ENCODE measurements at places on chromosomes 2 and 18.

DNA sequence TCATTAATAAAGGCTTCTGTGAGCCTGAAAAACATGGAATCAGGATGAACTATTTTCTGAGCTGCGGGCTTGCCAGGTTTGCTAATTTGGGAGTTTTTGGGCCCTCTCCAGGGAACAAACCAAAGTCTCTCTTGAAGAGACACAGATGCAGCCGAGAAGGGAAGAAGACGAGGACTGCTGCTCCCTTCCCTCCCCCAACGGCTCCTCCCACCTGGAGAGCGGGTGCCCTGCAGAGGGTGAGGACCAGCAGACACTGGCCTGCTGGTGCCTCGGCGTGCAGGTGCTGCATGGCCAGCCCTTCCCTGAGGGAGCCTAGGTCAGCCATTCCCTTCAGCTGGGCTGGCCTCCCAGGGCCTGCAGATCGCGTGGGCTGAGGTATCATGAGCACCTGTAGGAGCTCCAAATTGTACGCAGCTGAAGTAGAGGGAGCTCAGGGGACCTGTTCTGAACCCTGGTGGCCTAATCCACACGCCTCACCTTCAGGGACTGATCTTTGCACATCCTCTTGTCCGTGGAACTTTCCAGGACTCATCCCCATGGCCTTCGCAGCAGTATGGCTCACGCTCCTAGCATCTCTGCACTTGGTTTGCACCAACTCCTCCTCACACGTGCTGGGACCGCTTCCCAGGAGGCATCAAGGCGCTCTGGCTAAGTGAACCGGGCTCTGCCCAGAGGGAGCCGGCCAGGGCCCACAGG is 19.5 kb downstream of the EMX1 start:
- DNase-seq, result no peak

DNA sequence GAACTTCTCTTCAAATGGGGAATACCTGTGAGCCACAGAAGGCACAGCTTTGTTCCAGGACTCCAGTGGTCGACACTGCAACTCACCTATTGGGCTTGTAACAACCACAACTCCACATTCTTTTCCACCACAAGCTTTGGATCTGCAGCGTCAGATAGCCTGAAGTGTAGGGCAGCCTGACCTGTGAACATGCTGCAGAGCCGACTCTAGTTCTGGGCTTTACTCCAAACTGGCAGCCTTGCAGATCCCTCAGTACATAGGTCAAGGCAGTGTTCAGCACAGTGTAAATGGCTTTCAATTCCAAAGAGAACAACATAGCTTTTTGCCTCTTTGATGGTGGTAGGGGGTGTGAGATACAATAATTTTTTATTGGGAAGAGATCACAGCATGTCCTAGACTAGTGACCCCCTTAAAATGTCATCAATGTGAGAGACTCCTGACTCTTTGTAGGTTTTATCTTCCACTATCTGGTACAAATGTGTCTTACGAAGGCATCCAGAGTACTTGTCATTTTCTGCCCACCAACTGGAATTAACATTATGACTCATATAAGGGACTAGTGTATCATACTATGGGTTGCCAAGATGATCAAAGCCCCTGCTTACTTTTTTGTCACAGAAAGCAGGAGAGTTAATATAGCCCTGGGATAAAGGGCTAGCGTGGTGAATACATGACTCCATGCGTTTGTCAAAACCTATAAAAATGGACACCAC is 149.8 kb downstream of the COPS8 start:
- DNase-seq, result no peak

GRCh38 chr2:75211266-75211770 is 12.0 kb upstream of the TACR1 start:
- DNase-seq, result no peak

DNA sequence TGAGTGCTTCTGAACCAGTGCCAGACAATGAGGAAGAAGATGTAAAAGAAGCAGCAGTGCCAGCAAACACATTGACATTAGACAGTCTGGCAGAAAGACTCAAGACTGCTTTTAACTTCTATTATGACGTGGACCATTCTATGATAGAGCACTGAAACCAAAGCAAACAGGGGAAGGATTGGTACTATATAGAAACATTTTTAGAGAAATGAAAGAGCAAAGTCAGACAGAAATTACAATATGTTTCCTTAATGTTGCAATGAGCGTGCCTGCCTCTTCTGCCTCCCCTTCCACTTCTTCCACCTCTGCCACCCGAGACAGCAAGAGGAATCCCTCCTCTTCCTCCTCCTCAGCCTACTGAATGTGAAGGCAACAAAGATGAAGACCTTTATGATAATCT is 39.7 kb downstream of the DHX57 start:
- DNase-seq, result no peak

- DNase-seq, result no peak
Measured at GRCh38 chr2:115384399-115384798, 942.0 kb downstream of the DPP10 start.

DNA sequence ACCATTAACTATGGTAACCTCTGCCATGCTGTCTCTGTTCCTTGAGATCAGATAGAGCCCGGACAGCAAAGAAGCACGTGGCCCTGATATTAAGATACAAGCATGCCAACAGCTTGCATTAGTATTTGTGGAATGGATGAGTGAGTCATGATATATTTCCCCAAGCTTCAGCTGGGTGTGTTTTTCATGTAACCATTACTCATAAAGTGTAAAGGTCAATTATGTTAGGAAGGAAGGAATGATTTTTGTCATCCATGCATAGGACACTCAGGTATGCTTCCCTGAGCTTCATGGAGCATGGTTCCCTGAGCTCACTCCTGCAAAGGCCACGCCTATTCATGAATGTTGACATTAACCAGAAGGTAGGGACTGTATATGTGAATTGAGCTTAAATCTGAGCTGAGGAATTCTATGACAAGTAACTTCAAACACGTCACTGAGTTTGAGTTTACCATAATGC is 74.6 kb downstream of the ARL4C start:
- no peak for DNase-seq

GRCh38 chr2:54638774-54639187 is 84.7 kb upstream of the EML6 start:
- no peak for DNase-seq

DNA sequence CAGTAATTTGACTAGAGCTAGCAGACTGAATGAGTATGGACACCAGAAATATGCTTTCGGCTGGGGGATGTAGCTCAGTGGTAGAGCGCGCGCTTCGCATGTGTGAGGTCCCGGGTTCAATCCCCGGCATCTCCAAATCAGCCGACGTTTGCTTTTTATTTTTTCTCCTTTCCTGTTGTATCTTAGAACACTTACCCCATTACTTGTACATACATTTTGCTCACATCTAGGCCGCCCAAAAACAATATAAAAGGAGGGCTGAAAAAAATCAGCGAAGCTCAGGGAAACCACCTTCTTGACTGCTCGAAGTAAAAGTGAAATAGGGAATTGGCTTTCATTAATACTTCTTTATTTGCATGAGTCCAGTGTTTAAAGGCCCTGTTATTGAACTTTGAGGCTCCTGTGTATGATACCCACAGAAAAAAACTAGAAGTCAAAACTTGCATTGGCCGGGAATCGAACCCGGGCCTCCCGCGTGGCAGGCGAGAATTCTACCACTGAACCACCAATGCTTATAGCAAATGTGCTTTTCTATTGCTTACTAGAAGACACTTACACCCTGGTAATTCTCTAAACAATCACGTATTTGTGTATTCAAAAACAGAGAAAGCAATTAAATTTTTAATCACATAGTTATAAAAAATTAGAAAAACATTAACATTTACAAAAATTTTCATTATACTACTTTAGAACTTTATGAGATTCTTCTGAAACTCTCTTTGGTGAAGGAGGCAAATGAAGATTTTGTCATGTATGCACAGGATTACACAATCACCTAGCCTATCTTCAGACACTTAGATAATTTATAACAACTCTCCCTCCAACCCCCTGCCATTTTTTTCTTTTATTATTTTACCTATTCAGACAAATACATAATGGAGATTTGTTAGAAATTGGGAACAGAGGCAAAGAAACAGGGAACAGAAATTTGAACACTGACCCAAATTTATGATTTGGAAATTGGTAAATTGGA is 35.2 kb upstream of the GPD2 start:
- peak; percentile 58 for DNase-seq

DNA sequence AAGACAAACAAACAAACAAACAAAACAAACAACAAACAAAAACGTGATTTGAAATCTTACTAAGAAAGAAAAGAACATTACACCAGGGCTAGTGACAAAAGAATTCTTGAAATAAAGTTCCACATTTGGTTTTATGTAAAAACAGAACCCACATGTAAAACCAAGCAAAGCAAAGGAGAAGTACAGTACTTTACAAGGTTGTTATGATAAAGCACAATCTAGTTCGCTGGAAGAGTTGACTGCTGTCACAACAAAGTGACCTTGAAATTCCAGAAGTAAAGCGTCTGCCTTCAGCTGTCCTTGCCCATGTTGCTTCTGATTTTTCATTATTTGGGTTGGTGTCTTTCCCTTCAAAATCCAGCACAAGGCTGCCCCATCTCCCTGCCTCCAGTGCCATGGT is 94.8 kb upstream of the CYRIA start:
- DNase-seq, result no peak

DNA sequence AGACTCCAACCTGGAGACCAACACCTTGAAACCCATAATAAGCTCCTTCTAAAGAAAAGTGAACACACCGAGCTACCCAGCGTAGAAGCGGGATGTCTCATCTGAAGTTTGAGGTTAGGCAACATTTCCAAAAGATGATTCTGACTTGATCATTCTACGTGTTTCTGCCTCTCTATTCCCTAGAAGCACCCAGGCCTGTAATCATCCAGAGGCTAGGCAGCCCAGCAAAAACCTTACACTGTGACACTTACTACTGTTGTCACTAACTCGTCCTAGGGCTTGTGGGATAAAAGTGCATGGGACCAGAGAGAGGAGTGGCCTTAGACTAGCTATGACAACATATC is 1.4 kb downstream of the ZBTB14 start:
- DNase-seq, result no peak

DNA sequence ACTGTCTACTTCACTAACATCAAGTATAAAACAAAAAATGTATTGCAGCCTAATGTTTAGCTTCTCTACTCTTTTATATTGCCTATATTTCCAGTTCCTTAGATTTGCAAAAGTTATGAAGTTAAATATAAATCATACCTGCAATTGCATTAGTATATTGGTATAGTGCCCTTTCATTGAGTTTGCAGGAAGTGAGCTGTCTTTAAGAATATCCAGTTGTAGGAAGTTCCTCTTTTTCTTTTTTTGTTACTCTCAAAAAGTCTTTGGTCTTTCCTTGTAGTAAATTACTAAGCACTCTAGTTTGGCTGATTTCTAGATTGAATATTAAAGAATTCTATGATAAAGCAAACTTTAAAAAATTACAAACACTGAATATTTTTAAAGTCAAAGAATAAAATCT is 71.3 kb upstream of the FN1 start:
- no peak for DNase-seq

DNA sequence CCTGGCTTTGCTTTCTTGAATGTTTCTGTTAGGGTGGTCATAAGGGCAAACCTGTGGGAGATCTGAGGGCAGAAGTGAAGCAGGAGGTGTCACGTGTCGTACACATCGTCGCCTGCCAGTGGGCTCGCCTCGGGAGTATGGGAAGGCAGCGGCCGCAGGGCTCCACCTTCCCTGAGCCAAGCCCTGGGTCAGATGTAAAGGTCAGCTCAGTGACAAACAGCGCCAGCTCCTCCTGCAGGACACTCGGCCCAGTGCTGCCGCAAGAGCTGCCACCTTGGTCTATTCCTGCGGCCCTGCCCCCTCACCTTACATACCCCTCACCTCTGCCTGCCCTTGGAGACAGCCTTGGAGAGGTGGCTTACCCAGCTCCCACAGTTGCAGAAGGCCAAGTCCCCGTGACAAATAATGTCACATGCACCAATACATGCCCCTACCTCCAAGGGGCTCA is 64.2 kb downstream of the PSMG2 start:
- no peak for DNase-seq

DNA sequence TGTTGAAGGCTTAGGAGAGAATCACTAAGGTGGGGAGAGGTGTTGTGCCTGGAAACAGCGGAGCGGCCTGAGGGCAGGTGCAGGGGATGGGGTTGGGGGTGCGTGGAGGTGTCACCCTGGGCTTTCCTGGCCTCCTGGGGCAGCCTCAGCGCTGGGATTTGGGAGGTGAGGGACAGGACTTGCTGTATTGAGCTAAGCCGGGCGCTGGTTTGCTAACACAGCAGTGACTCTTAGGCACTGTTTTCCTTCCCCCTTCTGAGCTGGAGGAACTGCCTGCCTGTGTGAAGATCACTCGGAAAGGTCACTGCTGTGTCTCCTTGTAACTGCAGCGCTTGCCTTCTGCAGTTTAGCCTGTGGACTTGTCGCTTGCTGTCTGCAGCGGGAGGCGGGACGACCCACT is 21.2 kb downstream of the PRELID3A start:
- DNase-seq, result no peak

GRCh38 chr18:9758624-9759075 is 50.5 kb downstream of the RAB31 start:
- no peak for DNase-seq

DNA sequence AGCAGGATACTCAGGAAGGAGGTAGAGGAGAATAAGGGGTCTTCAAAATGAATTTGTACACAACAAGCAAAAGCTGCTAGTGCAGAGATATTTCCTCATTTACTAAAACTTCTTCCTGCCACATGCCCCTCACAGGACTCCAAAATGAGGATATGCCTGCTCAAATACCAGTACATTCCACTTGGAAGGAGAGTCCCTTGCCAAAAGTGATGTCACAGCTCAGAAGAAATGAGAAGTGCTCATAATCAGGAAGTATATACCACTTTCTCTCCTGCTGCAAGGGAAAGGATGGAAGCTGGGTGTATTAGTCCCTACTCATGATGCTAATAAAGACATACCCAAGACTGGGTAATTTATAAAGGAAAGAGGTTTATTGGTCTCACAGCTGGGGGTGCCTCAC is 87.7 kb upstream of the FSHR start:
- no peak for DNase-seq

DNA sequence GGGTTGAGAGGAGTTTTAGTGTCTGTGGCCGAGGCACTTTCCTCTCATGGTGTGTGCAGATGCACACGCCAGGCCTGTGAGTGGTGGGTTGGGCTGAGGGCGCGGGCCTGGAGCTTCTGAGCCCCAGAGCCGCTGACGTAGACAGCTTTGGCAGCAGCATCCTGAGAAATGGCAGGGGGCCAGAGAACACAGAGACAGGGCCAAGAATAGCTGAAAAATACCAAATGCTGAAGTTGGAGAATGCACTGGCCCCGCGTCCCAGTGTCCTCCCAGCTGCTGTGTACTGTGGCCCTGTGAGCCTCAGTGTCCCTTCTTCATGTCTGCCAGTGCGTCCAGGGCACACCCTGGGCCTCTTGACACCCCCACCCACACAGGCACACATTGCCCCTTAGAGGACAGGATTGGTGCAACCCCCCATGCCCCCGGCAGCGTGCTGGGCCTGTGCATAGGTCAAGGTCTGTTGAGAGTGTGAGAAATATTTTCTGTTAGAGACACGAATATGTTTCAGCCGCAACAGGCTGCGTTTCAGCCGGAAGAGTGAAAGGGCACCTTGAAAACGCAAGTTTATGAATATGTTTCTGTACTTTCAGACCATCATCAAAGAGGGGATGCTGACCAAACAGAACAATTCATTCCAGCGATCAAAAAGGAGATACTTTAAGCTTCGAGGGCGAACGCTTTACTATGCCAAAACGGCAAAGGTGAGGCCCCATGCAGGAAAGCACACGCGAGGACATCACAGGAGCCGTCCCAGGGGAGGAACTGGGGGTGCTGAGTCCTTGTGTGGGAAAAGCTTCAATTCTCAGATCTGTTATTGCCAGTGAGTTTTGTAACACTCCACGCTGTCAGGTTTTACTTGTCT is 33.6 kb downstream of the DGKD start:
- DNase-seq, result no peak
